ENCODE measurements at places on chromosomes 5 and 9.

- DNase-seq: no peak
Measured at GRCh38 chr9:35882996-35883395, 12.8 kb upstream of the OR13J1 start.

DNA sequence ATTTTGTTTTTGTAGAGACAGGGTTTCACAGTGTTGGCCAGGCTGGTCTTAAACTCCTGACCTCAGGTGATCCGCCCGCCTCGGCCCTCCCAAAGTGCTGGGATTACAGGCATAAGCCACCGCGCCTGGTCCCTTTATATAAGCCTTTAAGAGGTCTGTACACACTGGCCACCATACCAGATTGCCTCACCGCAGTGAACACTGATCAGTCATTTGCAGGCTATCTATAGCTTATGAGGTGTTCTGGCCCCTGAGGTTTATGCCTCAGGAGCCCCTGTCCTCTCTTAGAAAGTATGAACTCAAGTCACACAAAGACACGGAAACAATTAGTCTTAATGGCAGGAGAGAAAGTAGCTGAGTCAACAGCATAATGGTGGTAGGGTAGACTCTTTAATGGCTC lies 14.6 kb downstream of the HINT1 start:
- DNase-seq: no peak

DNA sequence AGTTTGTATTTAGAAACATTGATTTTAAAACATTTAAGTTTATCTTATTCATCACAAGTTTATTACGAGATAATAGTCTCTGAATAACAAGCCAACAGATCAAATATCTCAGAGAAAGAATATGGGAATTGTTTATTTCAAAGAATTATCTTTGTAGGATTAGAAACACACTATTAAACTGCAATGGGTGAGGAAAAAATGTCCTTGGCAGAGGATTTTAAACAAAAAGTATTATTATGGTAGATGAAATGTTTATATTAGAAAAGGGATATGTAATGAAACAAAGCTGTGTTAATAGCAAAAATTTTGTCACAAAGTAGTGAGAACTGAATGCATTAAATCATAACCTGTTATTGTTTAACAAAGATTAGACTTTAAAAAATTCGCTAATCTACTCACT lies 1382.9 kb upstream of the DMAC1 start:
- DNase-seq: no peak

DNA sequence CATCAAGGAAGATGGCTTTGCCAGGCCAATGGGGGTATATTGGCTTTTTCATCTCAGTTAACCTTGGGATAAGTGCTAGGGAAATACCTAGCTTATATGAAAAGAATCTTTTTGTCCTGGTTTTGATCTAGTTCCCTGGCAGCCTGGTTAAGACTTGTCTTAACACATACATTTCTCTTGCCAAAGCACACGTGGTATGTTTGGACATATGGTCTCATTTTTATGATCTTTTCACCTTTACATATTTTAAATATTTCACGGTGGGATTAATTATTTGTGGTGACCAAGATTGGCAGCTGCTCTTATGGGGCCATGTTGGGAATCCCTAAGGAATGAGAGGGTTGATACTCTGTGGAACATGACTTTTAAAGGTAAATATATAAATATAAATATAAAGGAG lies 312.5 kb downstream of the NPR3 start:
- DNase-seq: no peak

- DNase-seq: no peak
Measured at GRCh38 chr5:69300537-69301203, 31.9 kb downstream of the CCDC125 start.

GRCh38 chr9:91214867-91215266 lies 146.9 kb downstream of the AUH start:
- no peak for DNase-seq

DNA sequence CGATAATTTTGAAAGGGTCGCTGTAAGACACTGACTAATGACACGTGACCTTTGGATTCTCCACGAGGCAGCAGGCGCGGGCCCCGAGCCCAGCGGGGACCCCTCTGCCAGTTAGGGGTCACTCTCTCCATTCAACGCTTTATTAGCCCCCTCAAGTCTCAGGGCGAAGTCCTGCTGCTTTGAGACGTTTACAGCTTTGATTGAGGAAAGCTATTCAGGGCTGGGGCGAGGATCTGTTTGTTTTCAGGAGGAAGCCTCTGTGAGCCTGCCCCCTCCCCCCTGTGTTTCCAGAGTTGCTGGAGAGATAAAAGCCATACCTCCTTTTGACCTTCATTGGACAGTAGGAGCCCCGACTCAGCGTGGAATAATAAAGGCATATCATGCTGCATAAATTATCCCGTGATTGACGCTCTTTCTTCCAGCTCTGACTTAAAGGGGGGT lies 31.4 kb upstream of the MSX2 start:
- no peak for DNase-seq

GRCh38 chr5:56739990-56740389 lies 75.4 kb upstream of the MAP3K1 start:
- DNase-seq: no peak

GRCh38 chr5:43608406-43608805 lies 5.4 kb downstream of the NNT start:
- no peak for DNase-seq

- peak; percentile 59 for DNase-seq
Measured at GRCh38 chr5:171418982-171419687, at the start of gene FGF18. TSS of gene FGF18 (plus strand) at chr5:171419647. CDS start at chr5:171420200, 553 bp downstream.

- no peak for DNase-seq
Measured at GRCh38 chr5:36957953-36958537, 81.5 kb downstream of the NIPBL start.

- no peak for DNase-seq
Measured at GRCh38 chr9:33289496-33289895, 820 bp upstream of the NFX1 start.

- DNase-seq: no peak
Measured at GRCh38 chr5:15992918-15993317, 186.7 kb downstream of the MARCHF11 start.

- DNase-seq: no peak
Measured at GRCh38 chr5:149583394-149583793, 2.1 kb downstream of the ARHGEF37 start.
